A673 (cell line): ENCODE measurements at places on chromosomes 1 and 21. TPM values are rescaled to one million over a fixed set of nuclear protein-coding genes. Genes with fewer than 3 reads are reported as not detected.

- peak; percentile 67 for DNase-seq
These were observed 17.0 kb upstream of the OLFML2B start for GRCh38 chr1:162040657-162041056.

DNA sequence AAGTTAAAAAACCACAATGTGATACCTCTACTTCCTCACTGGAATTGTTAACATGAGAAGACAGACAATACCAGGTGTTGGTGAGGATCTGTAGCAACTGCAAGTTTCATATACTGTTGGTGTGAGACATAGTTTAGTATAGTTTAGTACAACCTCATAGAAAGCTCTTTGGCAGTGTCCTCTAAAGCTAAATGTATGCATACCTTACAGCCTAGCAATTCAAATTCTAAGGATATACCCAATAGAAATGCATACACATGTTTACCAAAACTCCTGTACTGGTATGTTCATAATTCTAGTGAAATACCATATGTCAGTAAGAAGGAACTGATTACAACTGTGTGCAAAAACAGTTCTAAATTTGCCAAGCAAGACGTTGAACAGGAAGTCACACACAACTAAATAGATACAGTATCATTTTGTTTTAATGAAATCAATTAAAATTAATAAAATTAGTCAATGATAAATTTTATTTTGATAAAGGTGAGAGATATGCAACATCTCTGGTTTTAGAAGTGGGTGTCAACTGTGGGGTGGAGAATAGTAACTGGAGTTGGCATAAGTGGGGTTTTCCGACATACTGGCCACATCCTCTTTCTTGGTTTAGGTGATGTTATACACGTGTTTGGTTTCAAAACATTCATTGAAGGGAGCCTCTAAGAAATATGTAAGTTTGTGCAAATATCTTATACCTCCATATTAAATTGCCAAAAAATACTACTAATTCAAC, 450.7 kb downstream of the PTPRC start:
- no peak for DNase-seq

- peak; percentile 80 for DNase-seq
These were observed 405.0 kb upstream of the POU3F1 start for GRCh38 chr1:38451541-38451993.

DNA sequence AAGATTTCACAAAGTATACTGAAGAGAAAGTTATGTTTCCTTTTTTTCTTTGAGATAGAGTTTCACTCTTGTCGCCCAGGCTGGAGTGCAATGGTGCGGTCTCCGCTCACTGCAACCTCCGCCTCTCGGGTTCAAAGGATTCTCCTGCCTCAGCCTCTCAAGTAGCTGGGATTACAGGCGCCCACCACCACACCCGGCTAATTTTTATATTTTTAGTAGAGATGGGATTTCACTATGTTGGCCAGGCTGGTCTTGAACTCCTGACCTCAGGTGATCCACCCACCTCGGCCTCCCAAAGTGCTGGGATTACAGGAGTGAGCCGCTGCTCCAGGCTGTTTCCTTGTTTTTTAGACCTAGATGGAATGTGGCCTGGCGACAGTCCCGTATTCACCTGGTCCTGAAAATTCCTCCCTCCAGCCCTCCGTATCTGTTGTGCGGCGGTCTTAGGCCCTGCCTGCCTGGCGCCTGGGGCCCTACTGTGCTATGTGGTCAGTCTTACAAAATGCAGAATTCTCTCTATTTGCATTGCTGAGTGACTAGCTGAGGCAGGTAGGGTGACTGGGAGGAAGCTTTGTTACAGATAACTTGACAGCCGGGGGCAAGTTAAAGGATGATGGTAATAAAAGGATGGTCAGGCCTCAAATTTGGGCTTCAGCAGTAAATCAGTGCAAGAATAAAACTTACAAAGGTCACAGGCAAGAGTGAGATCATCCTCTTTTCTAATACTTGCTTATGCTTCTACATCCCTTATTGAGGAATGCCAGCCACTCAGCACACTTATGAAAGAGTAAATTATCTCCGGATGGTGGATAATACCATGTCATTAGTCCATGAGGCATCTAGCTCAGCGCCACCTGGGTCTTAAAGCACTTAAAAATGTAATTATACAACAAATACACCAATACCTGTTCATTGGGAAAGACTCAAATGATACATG, 30.3 kb downstream of the PARK7 start:
- no peak for DNase-seq

RNU1-4 gene
- 1,866 and 1,908 TPM in 2 replicates for total RNA-seq
